GM23338 (cell line): ENCODE measurements at places on chromosomes 2 and 18. TPM values are rescaled to one million over a fixed set of nuclear protein-coding genes. Genes with fewer than 3 reads are reported as not detected.

DNA sequence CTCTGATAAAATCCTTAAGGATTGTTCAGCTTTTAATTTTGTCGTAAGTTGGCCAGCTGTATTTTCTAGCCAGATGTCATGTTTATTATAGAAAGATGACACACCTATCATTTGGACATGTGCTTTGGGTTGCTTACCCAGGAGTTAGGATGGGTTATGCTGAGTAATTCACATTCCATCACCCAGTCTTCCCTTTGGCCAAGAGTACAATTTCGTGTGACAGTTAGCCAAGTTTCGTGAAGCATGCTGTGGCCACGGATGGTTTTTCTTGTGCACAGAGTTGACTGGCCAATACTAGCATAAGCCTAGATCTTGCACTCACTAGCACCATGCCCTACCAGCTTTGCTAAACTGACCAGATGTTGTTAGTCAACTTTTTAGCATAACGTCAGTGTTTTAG is 5.8 kb downstream of the MAPRE3 start:
- H3K27ac ChIP-seq, result no peak overlapping the region
- no peak for DNase-seq

DNA sequence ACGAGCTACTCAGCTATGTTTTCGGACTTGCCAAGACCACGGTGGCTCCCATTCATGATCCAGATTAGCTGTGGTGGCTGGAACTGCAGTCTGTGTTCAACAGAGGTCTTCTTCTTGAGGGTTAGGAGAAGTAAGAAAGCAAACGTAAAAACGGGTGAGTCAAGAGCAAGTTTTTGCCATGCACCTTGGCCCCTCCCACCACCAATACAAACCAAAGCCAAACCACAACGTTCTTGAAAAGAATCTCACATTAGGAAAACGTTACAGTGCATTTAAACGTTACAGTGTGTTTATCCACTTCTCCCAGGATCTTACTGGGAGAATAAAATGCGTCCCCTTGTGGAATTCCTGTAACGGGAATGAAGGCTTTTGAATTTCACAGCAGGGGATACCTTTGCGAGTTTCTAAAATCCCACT is 725 bp downstream of the FBXO48 start:
- H3K27ac ChIP-seq, result 0 out of 2 replicates have a peak overlapping the region, but pooled peaks have one; percentile 20
- peaks cover 9% of the 10 kb centered on the region; the same call in 1 of the 2 replicates for H3K4me1 ChIP-seq
- peak overlapping the region; percentile 90 for H3K4me3 ChIP-seq

The IL36RN gene
- polyA plus RNA-seq, result not detected in 2 replicates

The TMEM237 gene
- 46.3 and 48.9 TPM in 2 replicates for polyA plus RNA-seq

The PFN4 gene
- polyA plus RNA-seq, result not detected in 2 replicates
